BJ (cell line): ENCODE measurements at places on chromosomes 6 and 20. TPM values are rescaled to one million over a fixed set of nuclear protein-coding genes. Genes with fewer than 3 reads are reported as not detected.

C6orf132 gene
- 0.51 and 0.70 TPM in 2 replicates for polyA plus RNA-seq

TFAP2B gene
- not detected in 2 replicates for polyA plus RNA-seq

DCDC2 gene
- polyA plus RNA-seq: not detected in 2 replicates

SLC22A23 gene
- 0.28 and 0.44 TPM in 2 replicates for polyA plus RNA-seq

RAET1L gene
- not detected in 2 replicates for polyA plus RNA-seq

DTD1 gene
- 47.3 and 57.7 TPM in 2 replicates for polyA plus RNA-seq

GPR6 gene
- polyA plus RNA-seq: not detected in 2 replicates

MCCD1 gene
- not detected in 2 replicates for polyA plus RNA-seq

ABHD16B gene
- not detected in 2 replicates for polyA plus RNA-seq

HTR1E gene
- polyA plus RNA-seq: not detected in 2 replicates

BPIFA1 gene
- not detected in 2 replicates for polyA plus RNA-seq

L3MBTL1 gene
- polyA plus RNA-seq: 3.0 and 4.5 TPM in 2 replicates

WFDC10B gene
- not detected in 2 replicates for polyA plus RNA-seq

SRF gene
- 34.8 and 50.5 TPM in 2 replicates for polyA plus RNA-seq

ZSCAN31 gene
- 1.7 and 1.9 TPM in 2 replicates for polyA plus RNA-seq

VSX1 gene
- polyA plus RNA-seq: not detected in 2 replicates

NCOA3 gene
- 23.6 and 32.0 TPM in 2 replicates for polyA plus RNA-seq

SCRT2 gene
- polyA plus RNA-seq: not detected in 2 replicates

HLA-DMA gene
- polyA plus RNA-seq: 3.5 and 3.8 TPM in 2 replicates

RUNX2 gene
- polyA plus RNA-seq: 1.5 and 2.0 TPM in 2 replicates

WFDC5 gene
- polyA plus RNA-seq: not detected in 2 replicates

LRP11 gene
- polyA plus RNA-seq: 26.3 and 32.6 TPM in 2 replicates

TMEM244 gene
- polyA plus RNA-seq: not detected in 2 replicates

ASIP gene
- polyA plus RNA-seq: not detected in 2 replicates

CNKSR3 gene
- 5.2 and 5.6 TPM in 2 replicates for polyA plus RNA-seq

LYRM4 gene
- polyA plus RNA-seq: 29.0 and 39.2 TPM in 2 replicates

WASF1 gene
- polyA plus RNA-seq: 19.5 and 21.8 TPM in 2 replicates

RAD21L1 gene
- polyA plus RNA-seq: 0.06 and 0.18 TPM in 2 replicates

MKKS gene
- 8.0 and 15.2 TPM in 2 replicates for polyA plus RNA-seq

LAMA5 gene
- 0.82 and 1.1 TPM in 2 replicates for polyA plus RNA-seq

TRAPPC3L gene
- 0.04 and 0.17 TPM in 2 replicates for polyA plus RNA-seq

GLP1R gene
- polyA plus RNA-seq: not detected in 2 replicates

OXT gene
- not detected in 2 replicates for polyA plus RNA-seq

BACH2 gene
- polyA plus RNA-seq: 0.01 and 0.10 TPM in 2 replicates

KCNK16 gene
- not detected in 2 replicates for polyA plus RNA-seq

DBNDD2 gene
- 69.4 and 77.0 TPM in 2 replicates for polyA plus RNA-seq

CD109 gene
- 14.7 and 29.4 TPM in 2 replicates for polyA plus RNA-seq

RFX6 gene
- polyA plus RNA-seq: not detected in 2 replicates

DPPA5 gene
- polyA plus RNA-seq: not detected in 2 replicates

RNF182 gene
- 1.4 and 1.9 TPM in 2 replicates for polyA plus RNA-seq

SLC26A8 gene
- polyA plus RNA-seq: 0.12 TPM in 1 of 2 replicates, not detected in the other

HRH3 gene
- polyA plus RNA-seq: not detected in 2 replicates

ZNF335 gene
- 4.5 and 9.9 TPM in 2 replicates for polyA plus RNA-seq

SLC17A1 gene
- not detected in 2 replicates for polyA plus RNA-seq

PFDN6 gene
- polyA plus RNA-seq: 49.0 and 55.5 TPM in 2 replicates

EIF2S2 gene
- 78.6 and 135 TPM in 2 replicates for polyA plus RNA-seq

PEX3 gene
- polyA plus RNA-seq: 19.7 and 31.1 TPM in 2 replicates

SRMS gene
- not detected in 2 replicates for polyA plus RNA-seq

PKIB gene
- not detected in 2 replicates for polyA plus RNA-seq

LCA5 gene
- 0.94 and 2.5 TPM in 2 replicates for polyA plus RNA-seq

MUC21 gene
- polyA plus RNA-seq: not detected in 2 replicates

MMP24 gene
- polyA plus RNA-seq: 1.5 and 2.3 TPM in 2 replicates

NR2E1 gene
- not detected in 2 replicates for polyA plus RNA-seq

MYLK2 gene
- 0.05 and 0.10 TPM in 2 replicates for polyA plus RNA-seq

ZBTB46 gene
- 0.13 and 0.32 TPM in 2 replicates for polyA plus RNA-seq
